ENCODE measurements at places on chromosomes 6 and 20.

DNA sequence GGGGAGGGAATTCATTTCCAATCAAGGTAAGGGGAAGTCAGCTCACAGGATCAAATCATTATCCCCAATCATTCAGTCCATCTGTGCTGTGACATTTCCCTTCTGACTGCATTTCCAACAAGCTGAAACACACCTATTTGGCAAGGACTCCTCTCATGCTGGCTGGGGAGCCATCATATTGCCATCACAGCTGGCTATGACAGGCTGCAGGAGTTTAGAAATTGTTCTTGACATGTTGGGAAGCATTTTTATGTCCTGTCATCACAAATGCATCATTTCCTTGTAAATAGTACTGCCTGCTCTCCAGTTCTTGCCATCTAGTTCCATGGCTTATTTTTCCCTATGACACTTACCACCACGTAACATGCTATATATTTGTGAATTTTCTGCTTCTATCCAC lies 113.9 kb upstream of the TMEM170B start:
- DNase-seq, result no peak

DNA sequence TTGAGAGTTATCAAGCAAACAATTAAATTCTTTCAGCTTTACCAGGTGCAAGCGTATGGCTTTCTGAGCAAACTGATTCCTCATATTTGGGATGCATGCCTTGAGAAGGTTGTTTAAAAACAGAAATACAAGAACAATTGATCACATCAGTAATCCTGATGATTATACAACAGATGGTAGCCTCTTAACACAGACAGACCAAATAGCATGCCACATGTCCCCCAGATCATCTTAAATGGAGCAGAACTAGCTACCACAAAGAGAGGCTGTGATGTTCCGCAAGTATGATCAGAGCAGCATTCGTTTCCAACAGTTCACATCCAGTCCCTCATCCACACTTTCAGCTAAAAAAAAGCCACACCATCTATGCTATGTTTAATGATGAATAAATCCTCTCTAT lies 246.2 kb upstream of the NRSN1 start:
- DNase-seq, result no peak

- DNase-seq, result no peak
Measured at GRCh38 chr20:19760371-19760721, 2.3 kb downstream of the RIN2 start.

DNA sequence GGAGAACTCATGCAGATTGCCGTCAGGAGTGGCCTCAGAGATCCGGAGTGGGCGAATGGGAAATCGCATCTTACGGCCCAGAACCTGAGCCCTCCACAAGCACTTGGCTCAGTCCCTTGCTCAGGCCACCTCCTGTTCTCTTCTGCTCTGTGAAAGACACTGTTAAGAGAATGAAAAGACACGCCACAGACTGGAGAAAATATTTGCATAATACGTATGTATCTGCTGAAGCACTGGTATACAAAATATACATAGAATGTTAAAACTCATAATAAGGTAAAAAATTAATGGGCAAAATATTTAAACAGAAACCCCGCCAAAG lies 838 bp upstream of the POM121L2 start:
- no peak for DNase-seq

GRCh38 chr6:47026679-47027078 lies 15.5 kb downstream of the ADGRF1 start:
- DNase-seq, result no peak

DNA sequence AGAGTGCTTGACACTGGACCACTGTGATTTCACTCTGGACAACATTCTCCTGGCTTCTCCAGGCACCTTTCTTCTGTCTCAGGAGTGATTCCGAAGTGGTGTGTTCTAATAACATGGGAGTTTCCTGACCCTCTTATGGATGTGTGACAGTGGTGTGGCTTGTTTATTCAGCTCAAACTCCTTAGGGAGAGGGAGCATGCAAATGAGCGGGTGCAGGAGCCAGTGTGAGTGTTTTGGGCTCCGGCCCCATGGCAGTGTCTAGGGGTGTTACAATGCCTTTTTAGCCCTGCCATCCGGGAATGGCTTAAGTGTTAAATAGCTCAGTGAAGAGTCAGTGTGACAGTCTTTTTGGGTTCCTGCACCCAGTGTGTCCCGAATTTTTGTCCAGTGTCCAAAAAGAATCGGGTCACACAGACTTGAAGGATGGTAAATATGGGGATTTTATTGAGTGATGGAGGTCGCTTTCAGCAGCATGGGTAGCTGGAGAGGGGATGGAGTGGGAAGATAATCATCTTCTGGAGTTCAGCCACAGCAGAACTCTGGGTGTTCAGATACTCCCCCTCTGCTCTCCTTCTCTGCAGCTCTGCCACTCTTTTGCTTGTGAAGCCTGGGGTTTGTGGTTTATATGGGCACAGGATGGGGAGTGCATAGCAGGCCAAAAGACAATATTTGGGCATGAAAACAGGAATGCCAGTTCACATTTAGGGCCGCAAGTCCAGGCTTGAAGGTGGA lies 928.9 kb upstream of the CITED2 start:
- DNase-seq, result no peak

GRCh38 chr6:87199787-87200186 lies 44.4 kb downstream of the ZNF292 start:
- no peak for DNase-seq

GRCh38 chr6:16338577-16339264 lies 100.3 kb downstream of the GMPR start:
- peak; percentile 85 for DNase-seq

GRCh38 chr6:153956808-153957207 lies 82.2 kb upstream of the OPRM1 start:
- no peak for DNase-seq

DNA sequence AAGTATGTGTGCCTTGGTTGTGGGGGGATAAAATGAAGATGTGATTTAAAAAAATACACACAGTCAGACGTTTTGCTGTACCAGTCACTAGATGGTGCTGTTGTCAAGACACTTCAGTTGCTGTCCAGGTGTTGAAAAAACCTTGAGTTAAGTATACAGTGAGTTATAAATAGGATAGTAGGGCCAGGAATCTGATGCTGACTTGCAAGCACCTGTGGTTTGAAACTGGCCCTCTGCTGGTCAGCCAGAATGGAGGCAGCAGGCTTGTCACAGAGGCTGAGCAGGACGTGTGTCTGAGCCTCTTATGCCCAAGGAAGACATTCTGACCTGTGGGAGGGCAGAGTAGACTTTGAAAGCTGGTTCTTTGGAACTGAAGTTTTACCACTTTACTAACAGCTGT lies 27.8 kb downstream of the RNF8 start:
- DNase-seq, result no peak

DNA sequence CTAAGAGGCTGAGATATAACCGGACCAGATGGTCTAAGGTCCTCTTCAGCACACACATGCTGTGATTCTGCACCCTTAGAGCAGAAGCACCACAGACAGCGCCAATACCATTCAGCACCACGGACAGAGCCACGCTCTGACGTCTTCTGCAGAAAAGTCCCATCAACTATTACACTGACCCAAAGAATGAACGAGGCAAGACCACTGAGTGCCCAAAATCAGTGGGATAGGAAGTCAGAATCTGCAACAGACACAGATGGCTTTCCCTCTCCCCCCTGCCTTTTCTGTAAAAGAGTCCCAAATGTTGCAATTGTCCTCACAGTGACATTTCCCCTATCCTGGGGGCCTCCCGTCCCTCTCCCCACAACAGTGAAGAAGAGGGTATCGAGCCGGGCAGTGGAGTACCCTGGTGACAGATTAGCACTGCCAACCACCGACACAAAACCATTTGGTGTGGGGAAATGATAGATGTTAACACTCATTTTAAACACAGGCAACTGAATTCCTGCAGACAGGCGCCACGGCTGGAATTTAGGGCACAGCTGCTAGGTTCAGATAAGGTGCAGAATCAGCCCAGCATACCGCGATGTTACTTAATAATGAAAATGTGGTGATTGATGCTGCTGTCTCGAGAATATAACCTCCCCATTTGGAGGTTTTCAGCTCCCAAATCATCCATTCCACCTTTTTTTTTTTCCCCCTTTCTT lies 66.6 kb upstream of the CTNNBL1 start:
- DNase-seq, result no peak

Data from tibial artery (tissue), 4 donors.